ENCODE measurements at places on chromosomes 1 and 21.

- ATAC-seq = no peak
These were observed 248.0 kb downstream of the RHOU start for GRCh38 chr1:228983231-228983660.

DNA sequence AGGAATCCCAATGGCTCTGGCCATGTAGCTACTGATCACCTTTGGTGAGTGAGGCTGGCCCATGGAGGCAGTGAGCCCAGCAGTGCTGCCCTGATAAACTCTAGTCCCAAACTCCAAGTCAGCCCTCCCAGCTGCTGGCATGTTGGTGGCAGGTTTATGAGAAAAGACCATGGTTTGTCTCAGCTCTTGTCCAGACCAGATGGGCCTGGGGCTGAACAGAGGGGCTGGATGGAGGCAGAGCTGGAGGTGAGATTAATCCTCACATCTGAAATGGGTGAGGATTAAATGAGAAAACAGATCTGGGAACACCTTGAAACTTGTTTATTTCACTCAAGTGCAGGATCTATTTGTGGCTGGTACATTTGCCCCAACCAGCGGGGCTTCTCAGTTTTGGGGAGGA lies 3.2 kb downstream of the TMEM269 start:
- ATAC-seq = no peak

- ATAC-seq = no peak
These were observed 42.1 kb upstream of the S1PR1 start for GRCh38 chr1:101194746-101195145.

DNA sequence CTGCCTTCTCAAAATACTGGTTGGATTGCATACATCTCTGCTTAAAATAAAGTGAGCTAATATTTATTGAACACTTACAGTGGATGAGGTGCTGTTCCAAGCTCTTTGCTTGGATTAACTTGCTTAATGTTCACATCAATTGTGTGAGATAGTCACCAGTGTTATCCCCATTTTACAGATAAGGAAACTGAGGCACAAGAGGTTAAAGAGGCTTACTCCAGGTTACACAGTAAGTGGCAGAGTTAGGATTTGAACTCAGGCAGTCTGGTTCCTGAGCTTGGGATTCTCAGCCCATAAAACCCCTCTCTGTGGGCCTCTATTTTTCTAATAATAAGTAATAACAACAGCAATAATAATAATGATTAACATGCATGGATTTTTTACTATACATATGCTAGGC lies 13.6 kb upstream of the FAAH start:
- no peak for ATAC-seq

DNA sequence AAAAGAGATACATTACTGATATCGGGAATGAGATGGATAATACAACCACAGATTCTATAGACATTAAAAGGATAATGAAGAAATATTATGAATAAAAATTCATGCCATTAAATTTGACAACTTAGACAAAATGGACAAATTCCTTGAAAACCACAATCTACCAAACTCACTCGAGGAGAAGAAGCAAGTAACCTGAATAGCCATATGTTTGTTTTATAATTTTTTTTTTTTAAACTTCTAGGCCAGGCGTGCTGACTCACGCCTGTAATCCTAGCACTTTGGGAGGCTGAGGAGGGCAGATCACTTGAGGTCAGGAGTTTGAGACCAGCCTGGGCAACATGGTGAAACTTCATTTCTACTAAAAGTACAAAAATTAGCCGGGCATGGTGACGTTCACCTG lies 327.9 kb downstream of the VAV3 start:
- ATAC-seq = no peak

DNA sequence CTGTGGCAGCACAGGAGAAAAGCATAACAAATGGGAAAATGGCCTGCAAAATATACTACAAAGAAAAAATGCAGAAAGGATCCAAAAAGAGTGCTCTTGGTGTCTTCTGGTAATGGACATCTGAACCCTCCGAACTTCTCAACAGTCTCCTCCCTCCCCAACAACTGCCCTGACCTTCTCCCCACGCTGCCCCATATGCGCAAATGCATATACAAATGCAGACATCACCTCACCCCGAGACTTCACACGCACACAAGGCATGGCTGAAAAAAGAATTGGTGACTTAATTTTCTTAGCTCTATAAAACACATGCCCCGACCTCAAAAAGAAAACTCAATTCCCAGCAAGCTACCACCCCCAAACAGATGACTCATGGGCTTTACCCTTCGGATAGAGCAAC lies 8.4 kb downstream of the KCND3 start:
- ATAC-seq = no peak

GRCh38 chr1:204990059-204990664 lies 52.9 kb upstream of the CNTN2 start:
- no peak for ATAC-seq

DNA sequence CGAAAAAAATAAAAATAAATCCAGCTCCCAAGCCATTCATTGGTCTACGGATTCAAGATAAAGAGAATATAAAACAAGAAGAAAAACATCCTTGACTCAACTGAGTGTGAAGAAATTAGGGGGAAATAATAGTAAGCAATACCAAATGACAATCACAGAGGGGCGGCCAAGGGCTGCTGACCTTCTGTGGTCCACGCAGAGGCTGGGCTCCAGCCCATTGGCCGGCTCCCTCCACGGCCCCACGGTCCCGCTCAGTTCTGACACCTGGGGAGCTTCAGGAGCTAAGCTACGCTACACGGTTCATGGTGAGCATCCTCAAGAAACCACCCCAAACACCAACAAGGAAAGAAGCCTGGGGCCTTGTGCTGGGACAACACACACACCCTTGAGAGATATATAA lies 400 bp upstream of the KRTAP10-12 start:
- no peak for ATAC-seq

GRCh38 chr1:153750026-153750995 lies 22.5 kb downstream of the INTS3 start:
- ATAC-seq = no peak

- no peak for ATAC-seq
These were observed 14.7 kb upstream of the KRTAP21-1 start for GRCh38 chr21:30769724-30770431.

DNA sequence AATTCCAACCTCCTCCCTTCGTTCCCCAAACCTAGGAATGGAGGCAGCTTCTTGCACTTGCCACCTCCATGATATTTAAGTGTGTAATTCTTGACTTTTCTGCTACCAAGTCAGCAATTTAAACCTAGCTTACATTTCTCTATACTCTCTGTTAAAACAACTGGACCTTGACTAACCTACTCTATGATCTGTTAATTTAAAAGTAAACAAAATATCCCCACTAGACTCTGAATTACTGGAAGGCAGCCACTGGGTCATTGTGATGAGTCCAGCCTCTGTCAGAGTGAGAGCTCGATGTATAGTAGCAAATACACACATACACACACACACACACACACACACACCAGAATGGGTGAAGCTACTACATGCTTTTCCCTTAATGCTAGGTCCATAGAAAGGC lies 40.0 kb upstream of the DHCR24 start:
- ATAC-seq = no peak

DNA sequence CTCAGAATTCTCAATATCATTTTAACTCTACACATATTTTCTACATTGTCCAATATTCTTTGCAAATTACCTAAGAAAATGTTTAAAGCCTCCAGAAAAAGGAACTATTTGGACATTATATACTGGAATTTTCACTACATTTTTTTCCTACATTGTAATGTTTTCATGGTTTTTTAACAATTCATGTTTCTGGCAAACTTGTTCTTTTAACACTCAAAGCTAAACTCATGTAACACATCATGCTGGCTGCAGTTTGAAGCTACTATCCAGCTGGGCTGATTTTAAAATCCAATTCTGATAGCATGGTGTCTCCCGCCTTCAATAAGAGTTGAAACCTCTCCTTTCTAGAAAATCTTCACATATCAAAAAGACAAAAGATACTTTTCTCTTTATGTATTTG lies 52.0 kb downstream of the TGFBR3 start:
- no peak for ATAC-seq

- ATAC-seq = no peak
These were observed 140.3 kb downstream of the PLXNA2 start for GRCh38 chr1:208103597-208104513.

GRCh38 chr1:46682064-46682463 lies 10.4 kb downstream of the TEX38 start:
- ATAC-seq = no peak

- ATAC-seq = peak; percentile 56
These were observed 35.9 kb downstream of the FHAD1 start for GRCh38 chr1:15282810-15283474.

DNA sequence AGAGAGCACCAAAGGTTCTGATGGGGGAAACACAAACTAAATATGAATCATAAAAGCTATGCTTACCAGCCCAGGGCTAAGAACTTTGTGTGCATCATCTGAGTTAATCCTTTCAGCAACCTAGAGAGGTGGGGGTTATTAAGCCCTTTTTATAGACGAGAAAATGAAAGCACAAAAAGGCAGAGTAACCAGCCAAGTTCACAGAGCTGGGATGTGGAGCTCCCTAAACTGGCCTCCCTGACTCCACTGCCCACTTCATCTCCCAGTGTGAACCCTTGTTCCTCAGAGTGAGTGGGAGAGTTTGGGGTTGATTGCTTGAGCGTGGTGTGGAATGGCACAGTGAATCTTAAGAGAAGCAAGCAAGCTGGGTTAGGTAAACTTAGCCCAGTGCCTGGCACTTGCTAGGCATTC lies 10.8 kb upstream of the BCAR3 start:
- peak; percentile 14 for ATAC-seq

GRCh38 chr1:232923739-232924386 lies 26.5 kb upstream of the NTPCR start:
- no peak for ATAC-seq

DNA sequence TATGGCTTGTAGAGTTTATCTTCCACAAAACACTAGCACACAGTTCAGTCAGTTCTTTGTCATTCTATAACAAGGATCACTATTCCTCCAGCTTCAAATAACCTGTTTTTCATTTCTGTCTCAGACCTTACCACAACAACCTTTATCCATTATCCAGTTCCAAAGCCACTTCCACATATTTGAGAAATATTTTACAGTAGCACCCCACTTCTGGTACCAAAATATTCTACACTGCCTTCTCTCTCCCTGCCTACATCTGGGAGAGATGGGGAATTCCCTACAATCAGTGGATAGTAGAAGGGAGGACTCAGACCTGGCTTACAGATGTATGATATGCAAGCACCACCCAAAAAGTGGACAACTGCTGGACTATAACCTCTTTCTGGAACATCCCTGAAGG lies 651.4 kb downstream of the ADGRL2 start:
- ATAC-seq = no peak

DNA sequence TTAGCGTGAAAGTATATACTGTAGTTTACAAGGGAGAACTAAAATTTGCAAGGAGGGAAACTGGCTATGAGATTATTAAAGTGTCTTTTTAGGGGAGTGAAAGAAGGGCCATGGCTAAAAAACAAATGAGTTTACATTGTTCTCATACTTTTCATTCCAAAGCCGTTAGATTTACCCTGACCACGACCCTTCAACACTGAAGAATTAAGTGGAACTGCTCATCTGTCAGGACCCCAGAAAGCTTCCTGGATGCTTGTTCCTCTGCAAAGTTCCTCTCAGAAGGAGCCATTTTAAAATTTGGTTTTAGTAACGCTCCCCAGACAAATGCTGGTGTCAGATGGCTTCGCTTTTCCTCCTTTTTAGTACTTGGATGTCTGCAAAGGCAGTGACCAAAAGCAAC lies 82.7 kb upstream of the ZBTB18 start:
- no peak for ATAC-seq

DNA sequence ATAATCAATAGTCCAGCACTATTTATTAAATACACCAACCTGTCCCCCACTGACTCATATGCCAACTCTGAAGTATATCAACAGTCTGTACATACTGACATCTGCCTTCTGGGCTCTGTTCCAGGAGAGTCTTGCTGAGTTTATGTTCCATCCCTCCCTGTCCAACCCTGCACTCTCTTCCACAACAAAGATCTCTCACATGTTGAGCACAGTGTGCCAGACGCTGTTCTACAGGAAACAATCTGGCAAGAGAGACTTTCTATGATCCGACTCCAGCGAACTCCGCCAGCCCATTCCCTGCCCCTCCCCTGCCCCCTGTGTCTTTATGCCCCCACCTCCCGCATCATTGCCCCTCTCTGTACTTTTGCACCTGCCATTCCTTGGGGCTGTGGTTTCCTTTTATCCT lies 3.4 kb downstream of the LACTBL1 start:
- peak; percentile 31 for ATAC-seq

GRCh38 chr1:89809556-89809955 lies 11.3 kb upstream of the LRRC8D start:
- ATAC-seq = no peak

DNA sequence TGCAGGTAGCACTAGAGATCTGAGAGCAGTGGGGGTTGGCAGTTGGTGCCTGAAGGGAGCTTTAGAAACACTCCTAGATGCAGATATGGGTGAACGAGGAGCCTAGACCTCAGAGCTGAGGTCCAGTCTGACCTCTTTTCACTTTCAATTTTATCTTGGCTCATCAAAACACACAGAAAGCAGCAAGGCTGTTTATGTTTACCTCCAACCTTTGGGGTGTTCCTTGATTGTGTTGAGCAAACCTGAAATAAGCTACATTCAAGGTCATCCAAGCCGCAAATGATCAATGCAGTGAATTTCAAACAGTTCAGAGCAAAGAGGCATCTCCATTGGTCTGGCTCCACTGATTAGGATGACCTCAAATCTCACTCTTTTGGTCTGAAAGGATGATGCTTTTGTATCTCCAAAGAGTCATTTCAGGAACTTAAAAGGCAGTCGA lies 1.3 kb downstream of the LY9 start:
- ATAC-seq = no peak

DNA sequence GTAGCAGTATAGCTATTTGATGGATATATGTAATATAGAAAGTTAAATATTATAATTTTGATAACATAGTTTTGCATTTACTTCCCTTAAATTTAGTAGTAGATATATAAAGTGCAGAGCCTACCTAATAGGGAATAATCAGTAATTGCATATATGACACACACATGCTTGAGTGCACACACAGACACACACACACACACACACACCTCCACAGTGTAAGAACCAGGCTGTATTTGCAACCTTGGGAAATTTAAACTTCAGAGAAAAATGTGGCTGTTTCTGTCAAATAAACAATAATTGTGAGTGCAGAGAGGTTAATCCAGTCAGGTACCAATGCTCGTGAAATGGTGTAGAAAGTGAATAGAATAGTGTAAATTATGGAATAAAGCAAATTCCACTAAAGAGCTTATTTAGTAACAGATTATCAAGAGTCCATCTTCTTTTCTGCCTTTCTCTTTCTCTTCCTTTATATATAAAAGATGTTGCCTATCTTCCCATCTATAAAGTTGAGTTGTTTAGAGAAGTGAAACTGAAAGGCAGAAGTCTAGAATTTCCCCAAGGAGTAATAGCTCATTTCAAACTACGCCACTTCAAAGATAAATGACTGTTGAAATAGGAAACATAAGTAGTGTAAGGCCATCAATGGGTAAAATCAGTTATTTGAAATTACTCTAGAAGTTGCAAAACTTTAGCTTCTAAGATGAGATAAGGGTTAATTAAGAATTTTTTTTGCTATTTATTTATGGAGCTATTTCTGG lies 273.7 kb downstream of the SRGAP2C start:
- no peak for ATAC-seq
